ENCODE measurements at places on chromosomes 6 and 20. TPM values are rescaled to one million over a fixed set of nuclear protein-coding genes. Genes with fewer than 3 reads are reported as not detected.

Gene GNAS-AS1
- not detected for total RNA-seq

Gene KHDC1L
- total RNA-seq, result not detected

Gene ARHGAP40
- not detected for total RNA-seq

Gene PSORS1C1
- total RNA-seq, result not detected

Gene PBOV1
- total RNA-seq, result not detected

Gene FAM83C
- not detected for total RNA-seq

Gene HIVEP2
- total RNA-seq, result 14.5 TPM

Gene SLC17A2
- not detected for total RNA-seq

Gene TRAPPC3L
- not detected for total RNA-seq

Gene TNF
- 11.5 TPM for total RNA-seq

GRCh38 chr6:135117413-135117968 is 62.9 kb upstream of the HBS1L start:
- no peak for DNase-seq

DNA sequence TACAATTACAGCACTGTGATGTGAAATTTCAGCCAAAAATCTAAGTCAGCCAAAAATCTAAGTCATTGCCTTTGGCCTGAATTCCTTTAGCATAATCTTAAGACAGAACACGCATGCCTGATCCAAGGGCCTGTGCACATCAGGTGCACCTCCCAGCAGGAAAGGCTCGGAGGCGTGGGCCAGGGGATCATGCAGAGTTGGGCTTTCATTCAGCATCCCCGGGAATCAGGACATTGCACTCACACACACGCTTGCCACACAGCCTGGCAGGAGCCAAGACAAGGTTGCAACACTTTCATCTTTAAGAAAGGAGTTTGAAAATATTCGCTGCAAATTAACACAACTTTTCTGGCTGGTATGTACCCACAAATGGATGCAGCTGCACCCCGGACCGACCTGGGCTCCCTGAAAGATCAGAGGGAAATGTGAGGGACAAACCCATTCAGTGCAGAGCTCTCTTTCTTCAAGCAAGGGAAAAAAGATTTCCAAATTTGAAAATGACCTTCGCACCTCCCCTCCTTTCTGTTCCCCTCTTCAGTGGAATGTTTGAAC is 48.8 kb downstream of the ERMARD start:
- peak; percentile 31 for DNase-seq

DNA sequence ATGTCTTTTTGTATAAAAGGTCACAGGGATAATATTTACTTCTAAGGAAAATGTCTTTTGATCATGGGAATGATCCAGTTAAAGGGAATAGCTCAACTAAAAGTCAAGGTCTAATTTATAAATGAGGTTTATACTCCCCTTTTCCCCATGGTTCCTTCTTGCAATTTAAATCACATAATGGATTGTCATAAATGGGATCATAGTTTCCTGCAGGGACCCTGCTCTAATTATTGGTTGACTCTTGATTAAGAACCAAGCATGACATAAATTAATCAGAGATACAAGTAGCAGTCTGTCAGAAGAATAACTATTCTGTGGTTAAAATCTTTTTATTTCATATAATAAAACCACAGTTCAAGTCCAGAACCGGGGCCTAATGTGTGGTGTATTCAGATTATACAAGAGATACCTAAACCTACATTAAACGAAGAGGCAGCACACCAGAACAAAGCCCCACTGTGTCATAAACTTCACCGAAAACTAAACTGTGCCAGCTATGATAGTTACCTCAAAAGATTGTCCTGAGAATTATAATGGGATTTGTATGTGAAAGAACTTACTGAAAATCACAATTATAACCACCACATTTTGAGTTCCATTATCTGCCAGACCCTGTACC is 43.0 kb upstream of the CD83 start:
- no peak for DNase-seq

GRCh38 chr6:121560476-121560875 is 125.0 kb downstream of the GJA1 start:
- DNase-seq, result no peak

DNA sequence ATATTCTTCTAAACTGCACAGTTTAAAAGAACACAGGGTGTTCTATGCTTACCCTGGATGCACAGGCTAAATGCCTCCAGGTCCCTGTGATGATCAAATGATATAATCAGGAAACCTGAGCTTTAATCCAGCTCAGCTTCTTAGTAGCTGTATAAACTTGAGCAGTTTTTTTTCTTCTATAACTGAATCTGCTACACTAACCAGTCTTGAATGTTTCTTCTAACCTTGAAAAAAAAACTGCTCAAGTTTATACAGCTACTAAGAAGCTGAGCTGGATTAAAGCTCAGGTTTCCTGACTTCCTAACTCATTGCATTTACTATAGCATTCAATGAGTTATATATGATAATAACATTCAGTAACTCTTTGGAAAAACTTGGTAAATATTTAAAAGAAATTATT is 358.2 kb downstream of the CD109 start:
- DNase-seq, result no peak

- DNase-seq, result no peak
These were observed 3.4 kb downstream of the TREM2 start for GRCh38 chr6:41159415-41160082.

GRCh38 chr6:80091506-80091905 is 15.0 kb upstream of the BCKDHB start:
- DNase-seq, result no peak

- no peak for DNase-seq
These were observed 22.4 kb downstream of the DLL1 start for GRCh38 chr6:170268216-170269129.

DNA sequence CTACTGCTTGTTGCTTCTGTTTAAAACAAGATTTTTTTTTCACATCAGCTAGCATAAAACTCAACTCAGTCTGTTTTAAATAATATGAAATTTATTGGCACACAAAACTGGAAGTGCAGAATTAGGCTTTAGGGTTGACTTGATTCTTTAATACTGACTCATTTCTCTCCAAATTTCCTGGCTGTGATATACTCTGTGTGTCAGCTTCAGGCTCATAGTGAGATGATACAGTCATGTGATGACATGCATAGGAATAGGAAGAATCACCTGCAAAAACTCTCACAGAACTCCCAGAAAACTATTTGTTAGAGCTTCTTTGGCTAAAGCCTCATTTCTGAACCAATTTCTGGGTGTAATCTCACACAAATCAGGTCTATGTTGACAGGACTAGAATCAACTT is 1068.0 kb upstream of the EPHA7 start:
- DNase-seq, result no peak

DNA sequence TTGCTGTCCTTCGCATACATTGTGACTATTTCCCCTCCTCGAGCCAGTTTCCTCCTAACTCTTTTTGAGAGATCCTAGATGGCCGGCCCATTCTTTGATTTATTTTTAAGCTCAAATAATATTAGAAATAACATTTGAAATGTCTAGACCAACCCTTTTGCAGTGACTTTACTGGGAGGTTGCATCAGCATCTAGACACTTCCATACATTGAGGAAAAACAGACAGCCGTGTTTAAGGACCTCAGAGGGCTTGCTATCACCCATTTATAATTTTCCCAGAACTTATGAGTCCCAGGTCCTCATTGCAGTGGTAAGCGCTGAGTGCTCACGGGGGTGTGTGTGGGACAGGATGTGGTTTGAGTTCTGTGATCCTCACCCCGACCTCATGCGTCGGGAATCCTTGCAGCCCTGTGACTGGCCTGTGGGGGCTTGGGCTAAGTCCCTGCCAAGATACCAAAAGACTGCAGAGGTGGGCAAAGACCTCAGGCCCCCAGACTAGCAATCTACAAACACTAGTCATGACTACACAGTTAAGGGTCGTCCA is at the start of gene GPX5:
GPX5 (plus strand) TSS at position 386 of the 544 bp plus-strand sequence; CDS start at position 519, 133 bp downstream.
- DNase-seq, result no peak

DNA sequence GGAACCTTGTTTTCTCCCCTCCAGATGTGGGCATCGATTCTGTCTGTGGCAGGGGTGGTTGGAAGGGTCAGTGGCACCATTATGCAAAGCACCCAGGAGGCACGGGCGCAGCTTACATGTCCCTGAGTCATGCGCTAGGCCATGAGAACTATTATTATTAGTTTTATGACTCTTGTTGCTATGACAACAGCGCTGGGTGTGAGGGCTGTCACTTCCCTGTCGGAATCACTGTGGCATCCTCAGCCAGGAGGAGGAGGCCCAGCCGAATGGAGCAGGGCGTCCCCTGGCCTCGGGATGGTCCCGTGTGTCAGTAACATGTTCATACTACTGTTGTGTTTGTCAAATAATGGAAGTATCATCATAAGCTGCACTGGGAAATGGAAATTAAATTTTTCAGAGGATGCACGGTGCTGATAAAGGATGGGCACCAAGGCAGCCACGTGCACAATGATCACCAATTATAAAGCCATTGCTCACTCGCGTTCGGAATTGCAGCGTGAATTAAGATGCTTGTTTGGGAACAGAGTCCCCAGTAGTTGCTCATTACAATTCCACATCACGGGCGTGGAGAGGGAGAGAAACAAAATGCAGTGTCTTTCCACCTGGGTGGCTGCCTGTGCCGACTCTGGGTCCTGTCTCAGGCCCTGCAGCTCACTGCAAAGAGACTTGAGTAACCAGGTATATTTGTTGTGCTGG is 247.9 kb downstream of the CDH4 start:
- DNase-seq, result no peak

DNA sequence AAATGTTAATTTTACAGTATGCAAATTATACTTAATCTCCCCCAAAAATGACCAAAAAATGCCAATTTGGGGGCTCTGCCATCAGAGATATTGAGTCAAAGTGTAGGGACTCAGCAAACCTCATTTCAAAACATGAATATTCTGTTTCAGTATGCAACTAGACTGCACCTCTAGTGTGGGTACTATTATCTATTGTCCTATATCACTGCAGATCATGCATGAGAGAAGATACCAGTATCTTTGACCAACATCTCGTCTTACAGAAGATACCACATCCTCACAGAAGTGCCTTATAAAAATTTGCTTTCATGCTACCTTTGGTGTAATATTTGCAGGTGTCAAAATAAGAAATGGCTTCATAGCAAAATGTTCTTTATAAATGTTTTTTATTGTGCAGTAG is 623.8 kb downstream of the TENT5A start:
- DNase-seq, result no peak

DNA sequence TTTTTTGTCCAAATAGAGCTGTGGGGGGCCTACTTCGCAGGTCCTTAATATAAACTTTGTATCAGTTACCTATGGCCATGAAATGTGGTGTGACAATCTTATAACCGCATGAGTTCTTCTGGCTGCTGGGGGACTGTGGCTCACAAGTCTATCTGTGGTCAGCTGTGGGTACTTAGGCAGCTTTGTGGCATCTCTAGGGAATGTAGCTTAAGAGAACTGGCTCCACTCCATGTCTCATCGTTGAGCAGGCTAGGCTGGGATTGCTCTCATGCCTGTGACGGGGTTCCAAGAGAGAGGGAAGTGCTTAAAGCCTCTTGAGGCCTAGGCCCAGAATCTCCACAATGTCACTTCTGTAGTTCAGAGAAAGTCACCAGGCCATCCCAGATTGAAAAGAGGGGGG is 140.5 kb downstream of the BTBD3 start:
- DNase-seq, result no peak

DNA sequence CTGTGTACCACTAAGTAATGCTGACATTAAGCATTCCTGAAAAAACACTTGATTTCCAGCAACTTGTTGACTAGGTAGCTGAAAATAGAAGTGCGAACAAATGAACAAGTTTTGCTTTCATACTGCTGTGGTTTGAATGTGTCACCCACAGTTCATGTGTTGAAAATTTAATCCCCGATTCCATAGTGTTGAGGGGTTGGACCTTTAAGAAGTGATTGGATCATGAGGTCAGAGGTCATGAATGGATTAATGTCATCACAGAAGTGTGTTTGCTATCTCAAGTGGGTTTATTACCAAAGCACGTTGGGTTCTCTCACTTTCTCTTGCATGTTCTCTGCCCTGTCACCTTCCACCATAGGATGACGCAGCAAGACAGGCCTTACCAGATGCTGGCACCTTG is 568.5 kb downstream of the UTRN start:
- DNase-seq, result no peak

- DNase-seq, result no peak
These were observed 37.1 kb downstream of the TNFAIP3 start for GRCh38 chr6:137903933-137904821.

DNA sequence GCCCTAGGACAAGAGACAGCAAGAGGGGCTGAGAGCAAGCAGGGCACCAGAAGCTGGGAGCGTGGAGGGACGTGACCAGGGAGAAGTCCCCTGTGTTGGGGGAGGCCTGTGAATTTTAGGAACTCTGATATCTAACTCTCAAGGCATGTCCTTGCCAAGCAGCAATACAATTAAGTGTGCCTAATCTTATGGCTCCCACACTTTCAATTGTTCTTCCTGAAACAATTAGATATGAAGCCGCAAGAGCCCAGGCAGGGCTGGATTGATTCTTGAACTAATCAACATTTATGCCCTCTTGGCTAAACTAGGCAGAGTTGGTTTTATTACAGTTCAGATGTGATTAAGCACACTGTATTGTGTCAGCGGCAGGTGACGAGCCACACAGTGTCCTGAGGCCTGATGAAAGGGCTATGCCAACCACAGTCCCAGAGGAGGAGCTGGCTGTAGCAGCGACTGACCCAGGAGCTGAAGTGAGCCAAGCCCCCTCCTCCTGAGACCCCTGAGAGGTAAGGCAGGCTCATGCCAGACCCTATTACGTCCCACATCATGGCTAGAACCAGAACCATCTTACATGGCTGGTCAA is 4.2 kb upstream of the MAVS start:
- DNase-seq, result no peak

GRCh38 chr6:13390658-13391057 is 62.3 kb upstream of the TBC1D7 start:
- DNase-seq, result no peak

Data from ascending aorta (tissue), 2 donors.